ENCODE measurements at places on chromosomes 3 and 15.
A peak's percentile ranks its signal among the peaks of the same experiment; 100 is the strongest.

GRCh38 chr3:184011937-184012889, 5.5 kb downstream of the ABCC5 start:
- peaks cover 9% of the 10 kb centered on the region for H3K36me3 ChIP-seq
- no peaks in the 10 kb centered on the region for H3K27me3 ChIP-seq
- H3K27ac ChIP-seq = no peak overlapping the region

DNA sequence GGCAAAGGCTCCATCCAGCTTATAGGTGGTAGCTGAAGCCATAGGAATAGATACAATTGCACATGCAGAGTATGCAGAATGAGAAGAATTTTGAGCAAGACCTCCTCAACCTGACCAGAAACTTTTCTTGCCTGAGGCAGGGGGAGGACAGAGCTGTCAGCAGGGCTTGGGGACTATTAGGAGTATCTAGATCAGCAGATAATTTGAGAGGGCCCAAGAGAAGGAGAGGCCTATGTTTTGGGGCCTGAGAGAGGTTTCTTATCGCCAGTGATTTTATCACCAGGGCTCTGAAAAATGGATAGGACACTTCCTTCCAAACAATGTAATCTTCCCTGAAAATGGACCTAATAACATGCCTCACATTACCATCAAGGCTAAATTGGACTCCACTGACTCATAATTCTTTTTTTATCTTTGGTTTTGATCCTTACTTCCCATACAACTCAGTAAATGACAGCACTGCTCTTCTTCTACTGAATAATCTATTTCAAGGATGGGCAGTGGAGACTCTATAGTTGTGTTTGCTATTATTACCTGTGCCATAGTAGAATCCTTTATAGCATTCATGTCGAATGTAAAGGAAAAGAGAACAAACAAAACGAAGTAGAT, 15.8 kb upstream of the RAMAC start:
- no peaks in the 10 kb centered on the region for H3K36me3 ChIP-seq
- H3K27me3 ChIP-seq = no peaks in the 10 kb centered on the region
- no peak for DNase-seq
- H3K27ac ChIP-seq = no peak overlapping the region
- peaks cover 9% of the 10 kb centered on the region for H3K4me1 ChIP-seq
- H3K4me3 ChIP-seq = no peak overlapping the region

DNA sequence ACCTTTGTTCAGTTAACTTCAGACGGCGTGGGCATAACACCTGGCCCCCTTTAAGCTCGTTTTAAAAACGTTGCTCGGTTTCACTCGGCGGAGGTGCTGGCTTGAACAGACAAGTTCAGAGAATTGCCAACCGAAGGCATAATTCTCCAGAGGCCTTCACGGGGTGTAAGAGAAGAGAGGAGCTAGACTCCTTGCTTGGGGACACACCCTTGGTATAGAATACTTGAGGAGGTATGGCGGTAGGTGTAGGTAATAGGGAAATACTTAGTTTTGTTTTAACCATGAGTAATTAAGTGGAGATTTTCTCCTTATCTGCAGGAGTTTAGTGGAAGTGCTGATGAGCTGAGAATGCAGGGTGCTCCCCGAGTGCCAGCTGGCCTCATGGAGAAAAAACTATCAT, 921 bp downstream of the FBXL2 start:
- H3K27me3 ChIP-seq = peaks cover 32% of the 10 kb centered on the region
- DNase-seq = no peak
- H3K4me3 ChIP-seq = no peak overlapping the region
- H3K4me1 ChIP-seq = peaks cover 5% of the 10 kb centered on the region
- no peak overlapping the region for H3K27ac ChIP-seq

DNA sequence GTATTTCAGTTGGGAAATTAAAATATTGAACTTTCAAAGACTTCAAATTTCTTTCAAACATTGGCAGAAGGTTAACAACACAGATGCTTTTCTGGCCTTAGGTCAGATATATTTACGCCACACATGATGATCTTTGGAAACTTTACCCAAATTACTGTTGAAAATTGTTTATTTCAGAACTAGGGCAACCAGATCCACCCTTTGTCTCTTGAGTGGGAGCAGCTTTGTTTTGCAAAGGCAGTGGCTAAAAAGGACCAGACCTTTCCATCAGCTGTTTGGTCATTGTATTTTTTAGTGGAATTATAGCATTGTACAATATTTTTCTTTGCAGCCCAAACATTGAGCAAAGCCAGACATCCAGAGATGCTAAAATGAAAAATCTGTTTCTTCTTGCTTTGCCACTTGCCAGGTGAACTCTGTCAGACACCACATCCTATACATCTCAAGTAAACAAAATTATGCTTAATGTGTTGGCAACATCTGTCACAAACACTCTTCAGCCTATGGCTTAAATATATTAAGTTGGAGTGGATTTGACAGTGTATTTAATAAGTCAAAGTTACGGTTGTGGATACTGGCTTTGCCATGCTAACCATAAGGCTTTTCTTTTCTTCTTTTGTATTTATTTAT, 651.9 kb downstream of the RBMS3 start:
- H3K36me3 ChIP-seq = no peaks in the 10 kb centered on the region
- no peak for DNase-seq
- no peak overlapping the region for H3K4me3 ChIP-seq

DNA sequence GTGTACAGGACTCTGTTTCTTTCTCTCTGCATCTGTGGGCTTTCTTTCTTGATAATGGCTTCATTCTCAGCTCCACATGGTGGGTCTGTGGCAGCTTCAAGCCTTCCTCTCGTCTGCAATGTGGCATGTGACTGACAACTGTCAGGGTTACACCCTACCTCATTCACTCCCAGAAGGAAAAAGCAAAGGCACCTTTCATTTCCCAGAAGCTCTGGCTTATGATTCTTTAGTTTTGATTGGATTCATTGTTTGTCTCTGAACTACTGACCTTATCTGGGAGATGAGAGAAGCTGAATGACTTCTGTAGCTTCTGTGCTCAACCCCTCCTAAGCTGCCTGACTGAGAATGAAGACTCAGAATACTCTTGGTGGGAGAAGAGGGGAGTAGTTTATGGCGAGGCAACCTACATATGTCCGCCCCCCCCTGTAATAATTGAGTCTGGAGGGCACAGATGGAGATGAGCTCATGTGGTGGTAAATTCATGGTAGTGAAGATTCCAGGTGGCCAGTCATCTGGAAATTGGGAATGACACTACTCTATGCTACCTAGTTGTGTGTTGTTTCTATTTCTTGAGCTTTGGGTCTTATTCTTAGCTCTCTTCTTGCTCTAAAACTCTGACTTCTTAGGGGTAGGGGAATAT, 38.4 kb downstream of the KCNAB1 start:
- H3K36me3 ChIP-seq = no peaks in the 10 kb centered on the region
- no peak overlapping the region for H3K4me3 ChIP-seq
- H3K27ac ChIP-seq = no peak overlapping the region
- peaks cover 11% of the 10 kb centered on the region for H3K4me1 ChIP-seq
- DNase-seq = no peak

DNA sequence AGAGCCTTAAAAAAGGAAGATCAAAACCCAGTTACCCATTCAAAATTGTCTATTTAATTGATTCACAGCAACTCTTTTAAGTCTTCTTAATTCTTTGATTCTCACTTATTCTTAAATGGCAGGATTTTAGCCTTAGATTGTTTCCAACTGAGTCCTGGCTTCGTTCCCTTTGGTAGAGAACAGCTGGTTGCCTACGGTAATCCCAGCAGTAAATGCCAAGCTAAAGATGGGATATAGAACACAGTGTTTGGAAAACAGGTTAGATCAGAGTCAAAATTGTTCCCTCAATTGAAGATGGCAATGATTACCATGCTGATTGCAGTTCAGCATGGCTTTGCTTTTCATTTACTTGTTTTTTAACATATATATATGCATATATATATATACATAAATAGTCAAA, 300.9 kb downstream of the PYDC2 start:
- H3K36me3 ChIP-seq = no peaks in the 10 kb centered on the region
- no peak for DNase-seq
- no peak overlapping the region for H3K27ac ChIP-seq
- H3K27me3 ChIP-seq = no peaks in the 10 kb centered on the region
- no peaks in the 10 kb centered on the region for H3K4me1 ChIP-seq
- no peak overlapping the region for H3K4me3 ChIP-seq

GRCh38 chr3:168889666-168890065, 773.8 kb downstream of the MECOM start:
- no peak overlapping the region for H3K27ac ChIP-seq
- no peaks in the 10 kb centered on the region for H3K4me1 ChIP-seq
- H3K36me3 ChIP-seq = no peaks in the 10 kb centered on the region
- no peaks in the 10 kb centered on the region for H3K27me3 ChIP-seq

- H3K4me1 ChIP-seq = peaks cover 54% of the 10 kb centered on the region
- DNase-seq = peak; percentile 19
- H3K27me3 ChIP-seq = peaks cover 2% of the 10 kb centered on the region
- H3K36me3 ChIP-seq = no peaks in the 10 kb centered on the region
- peak overlapping the region; percentile 66 for H3K4me3 ChIP-seq
These were observed 36.2 kb downstream of the GAP43 start for GRCh38 chr3:115659253-115660220.

- no peaks in the 10 kb centered on the region for H3K4me1 ChIP-seq
- no peaks in the 10 kb centered on the region for H3K27me3 ChIP-seq
- no peak for DNase-seq
These were observed 55.8 kb upstream of the PDZRN3 start for GRCh38 chr3:73680391-73681095.

GRCh38 chr15:91704343-91704742, 149.2 kb upstream of the SLCO3A1 start:
- H3K4me1 ChIP-seq = peaks cover 17% of the 10 kb centered on the region
- H3K4me3 ChIP-seq = no peak overlapping the region
- peaks cover 8% of the 10 kb centered on the region for H3K27me3 ChIP-seq

GRCh38 chr3:191401775-191402357, 59.1 kb upstream of the PYDC2 start:
- H3K27me3 ChIP-seq = no peaks in the 10 kb centered on the region
- no peaks in the 10 kb centered on the region for H3K36me3 ChIP-seq
- DNase-seq = no peak
- H3K4me1 ChIP-seq = no peaks in the 10 kb centered on the region
- no peak overlapping the region for H3K27ac ChIP-seq

GRCh38 chr15:83871808-83872559, 218.1 kb downstream of the ADAMTSL3 start:
- no peaks in the 10 kb centered on the region for H3K4me1 ChIP-seq
- no peak overlapping the region for H3K4me3 ChIP-seq
- no peaks in the 10 kb centered on the region for H3K36me3 ChIP-seq
- DNase-seq = no peak
- no peak overlapping the region for H3K27ac ChIP-seq

- no peak overlapping the region for H3K4me3 ChIP-seq
- H3K36me3 ChIP-seq = peaks cover 30% of the 10 kb centered on the region
- DNase-seq = no peak
- H3K27me3 ChIP-seq = no peaks in the 10 kb centered on the region
- H3K27ac ChIP-seq = no peak overlapping the region
- H3K4me1 ChIP-seq = no peaks in the 10 kb centered on the region
These were observed 31.1 kb downstream of the RBM5 start for GRCh38 chr3:50119786-50120185.

DNA sequence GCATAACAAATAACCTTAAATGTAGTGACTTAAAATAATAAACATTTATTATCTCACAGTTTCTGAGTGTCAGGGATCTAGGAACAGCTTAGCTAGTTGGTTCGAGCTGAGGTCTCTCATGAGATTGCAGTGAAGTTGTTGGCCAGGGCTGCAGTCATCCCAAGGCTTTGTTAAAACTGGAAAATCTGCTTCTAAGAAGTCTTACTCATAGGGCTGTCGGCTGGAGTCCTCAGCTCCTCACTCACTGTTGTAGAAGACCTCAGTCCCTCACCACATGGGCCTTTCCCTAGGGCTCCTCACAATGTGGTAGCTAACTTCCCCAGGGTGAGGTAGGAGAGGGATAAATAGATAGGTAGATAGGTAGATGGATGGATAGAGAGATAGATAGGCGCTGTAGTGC, 20.8 kb upstream of the SLC7A14 start:
- H3K4me3 ChIP-seq = no peak overlapping the region
- no peak overlapping the region for H3K27ac ChIP-seq
- no peaks in the 10 kb centered on the region for H3K36me3 ChIP-seq
- DNase-seq = no peak

DNA sequence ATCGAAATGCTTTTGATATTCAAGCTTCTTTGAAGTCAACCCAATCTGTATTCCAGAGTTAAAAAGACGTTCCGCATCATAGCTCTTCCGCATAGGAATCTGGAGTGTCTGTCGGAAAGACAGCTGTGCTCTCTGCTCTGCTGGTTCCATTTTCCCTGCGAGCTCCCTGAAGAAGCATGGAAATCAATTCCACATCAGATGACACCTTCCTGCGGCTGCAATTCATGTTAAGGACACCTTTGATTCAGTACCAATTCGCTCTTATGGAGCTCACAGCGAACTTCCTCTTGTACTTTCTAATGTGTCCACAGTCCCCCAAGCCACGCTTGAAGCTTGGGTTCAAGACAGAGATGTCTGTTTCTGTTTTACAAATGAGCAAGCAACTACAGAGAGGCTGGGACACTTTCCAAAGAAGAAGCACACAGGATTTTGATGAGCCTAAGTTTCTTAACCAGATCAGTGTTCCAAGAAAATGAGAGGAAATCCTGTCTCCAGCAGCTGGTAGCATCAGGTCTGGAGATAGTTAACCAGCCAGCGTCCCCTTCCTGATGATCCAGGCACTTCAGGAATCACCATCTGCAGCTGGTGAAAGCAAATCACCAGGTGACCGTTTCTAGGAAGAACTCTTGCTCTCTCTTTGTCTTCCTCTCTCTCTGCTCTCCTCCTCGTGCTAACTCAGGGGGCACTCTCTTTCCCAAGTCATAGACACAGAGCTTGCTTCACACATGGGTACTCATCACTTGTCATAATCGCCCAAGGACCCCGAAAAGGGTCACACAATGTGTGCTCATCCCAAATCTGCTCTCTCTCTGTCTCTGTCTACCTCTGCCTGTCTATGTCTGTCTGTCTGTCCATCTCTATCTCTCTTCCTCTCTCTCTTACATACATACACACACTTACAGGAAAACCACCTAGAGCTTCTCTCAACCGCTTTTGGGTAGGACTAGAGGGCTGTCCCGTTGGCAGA, 281.8 kb downstream of the FAM43A start:
- no peak for DNase-seq
- H3K4me3 ChIP-seq = no peak overlapping the region
- peaks cover 9% of the 10 kb centered on the region for H3K27me3 ChIP-seq
- no peaks in the 10 kb centered on the region for H3K36me3 ChIP-seq
- H3K27ac ChIP-seq = no peak overlapping the region

- H3K27ac ChIP-seq = no peak overlapping the region
- H3K4me1 ChIP-seq = peaks cover 17% of the 10 kb centered on the region
- no peak for DNase-seq
- no peak overlapping the region for H3K4me3 ChIP-seq
- H3K36me3 ChIP-seq = no peaks in the 10 kb centered on the region
- peaks cover 15% of the 10 kb centered on the region for H3K27me3 ChIP-seq
These were observed 57.9 kb downstream of the RORA start for GRCh38 chr15:61171209-61171608.

- H3K27me3 ChIP-seq = no peaks in the 10 kb centered on the region
- H3K4me1 ChIP-seq = peaks cover 71% of the 10 kb centered on the region
- H3K4me3 ChIP-seq = no peak overlapping the region
- peak; percentile 63 for DNase-seq
These were observed 505.2 kb downstream of the SHQ1 start for GRCh38 chr3:72343078-72343477.

DNA sequence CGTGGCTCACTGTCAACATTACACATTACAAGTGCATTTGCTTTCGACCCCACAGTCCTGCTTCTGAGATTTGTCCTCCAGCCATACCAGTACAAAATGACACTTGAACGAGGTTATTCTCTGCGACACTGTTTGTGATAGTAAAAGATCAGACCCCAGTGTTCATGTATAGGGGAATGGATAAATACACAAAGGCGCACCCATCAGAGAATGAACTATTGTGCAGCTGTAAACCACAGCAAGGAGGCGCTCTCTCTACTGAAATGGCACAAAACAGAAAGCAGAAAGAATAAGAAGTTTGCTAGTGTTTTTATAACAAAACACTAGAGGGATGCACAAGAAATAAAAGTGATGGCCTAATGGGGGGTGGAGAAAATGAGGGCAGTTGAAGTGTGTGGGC, 4.9 kb upstream of the CHSY1 start:
- peak; percentile 40 for DNase-seq
- no peak overlapping the region for H3K4me3 ChIP-seq
- H3K36me3 ChIP-seq = no peaks in the 10 kb centered on the region
